NCI-H2227 treated with DMSO at 0.1 percent for 48 hours (cell line): ENCODE measurements at places on chromosomes 6 and 20.
A peak's percentile ranks its signal among the peaks of the same experiment; 100 is the strongest.

DNA sequence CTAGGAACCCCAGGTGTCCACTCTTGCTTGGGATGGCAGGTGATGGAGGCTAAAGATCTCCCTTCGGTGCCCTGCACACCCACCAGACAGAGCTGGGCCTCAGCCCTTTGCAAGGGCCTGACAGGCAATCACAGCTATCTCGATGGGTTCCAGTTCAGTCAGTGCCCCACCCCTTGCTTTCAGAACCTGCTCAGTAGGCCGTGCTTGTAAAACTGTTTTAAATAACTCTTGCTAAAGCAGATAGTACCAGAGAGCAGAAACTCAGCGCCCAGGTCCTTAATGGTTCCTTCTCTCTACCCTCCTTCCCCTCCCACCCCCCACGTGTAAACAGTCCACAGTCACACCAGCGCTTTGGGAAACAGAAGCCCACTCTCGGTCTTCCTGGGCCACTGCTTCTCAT, 39.2 kb downstream of the C6orf132 start:
- DNase-seq = no peak

DNA sequence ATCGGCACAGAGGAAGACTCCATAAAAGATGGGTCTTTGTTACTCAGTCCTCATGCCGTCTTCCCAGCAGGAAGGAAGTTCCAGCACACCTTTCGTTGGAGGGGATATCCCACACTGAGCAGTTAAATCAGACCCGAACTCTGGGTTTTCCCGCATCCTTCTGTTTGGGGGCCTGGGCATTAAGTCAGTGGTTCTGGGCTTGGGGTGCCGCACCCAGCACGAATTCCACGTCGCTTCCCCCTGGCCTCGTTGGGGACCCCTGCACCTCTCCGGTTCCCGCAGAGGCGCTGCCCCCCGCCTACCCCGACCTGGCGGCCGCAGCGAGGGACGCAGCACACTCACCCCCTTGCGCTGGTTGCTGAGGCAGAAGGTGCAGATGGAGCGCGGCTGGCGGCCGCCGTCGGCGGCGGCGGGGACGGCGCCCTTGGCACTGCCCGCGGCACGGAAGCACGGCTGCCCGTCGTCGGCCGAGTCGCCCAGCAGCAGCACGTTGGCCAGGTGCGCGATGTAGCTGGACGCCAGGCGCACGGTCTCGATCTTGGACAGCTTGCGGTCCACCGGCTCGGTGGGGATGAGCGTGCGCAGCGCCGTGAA, 641 bp downstream of the TCF15 start:
- no peak for DNase-seq

- no peak for DNase-seq
Measured at GRCh38 chr6:149084808-149085556, 232.5 kb upstream of the TAB2 start.

GRCh38 chr6:106702046-106702445, 72.7 kb downstream of the QRSL1 start:
- no peak for DNase-seq

DNA sequence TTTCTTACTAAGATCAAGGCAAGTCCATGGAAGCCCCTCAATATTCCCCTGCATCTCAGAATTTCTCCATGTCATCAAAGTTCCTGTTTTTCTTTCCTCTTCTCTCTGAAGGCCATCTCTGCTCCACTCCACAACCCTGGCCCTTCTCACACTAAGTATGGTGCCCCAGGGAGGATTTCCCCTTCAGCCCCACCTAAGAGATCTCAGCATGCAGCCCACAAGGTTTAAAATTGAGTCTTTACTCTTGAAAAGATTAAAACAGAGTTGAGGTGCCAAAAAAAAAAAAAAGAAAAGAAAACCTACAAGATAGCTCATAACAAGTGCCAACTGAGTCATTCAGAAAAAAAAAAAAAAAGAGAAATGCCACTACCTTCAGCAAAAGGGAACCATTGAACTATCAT, 36.5 kb upstream of the TNFAIP3 start:
- DNase-seq = no peak

- DNase-seq = no peak
Measured at GRCh38 chr6:158287047-158287446, 25.2 kb upstream of the TULP4 start.

GRCh38 chr6:6969761-6970223, 138.0 kb upstream of the RREB1 start:
- no peak for DNase-seq

- DNase-seq = peak; percentile 27
Measured at GRCh38 chr20:43448748-43449535, 8.8 kb upstream of the SRSF6 start.

- DNase-seq = no peak
Measured at GRCh38 chr6:32635526-32636123, 1.6 kb upstream of the HLA-DQA1 start.

DNA sequence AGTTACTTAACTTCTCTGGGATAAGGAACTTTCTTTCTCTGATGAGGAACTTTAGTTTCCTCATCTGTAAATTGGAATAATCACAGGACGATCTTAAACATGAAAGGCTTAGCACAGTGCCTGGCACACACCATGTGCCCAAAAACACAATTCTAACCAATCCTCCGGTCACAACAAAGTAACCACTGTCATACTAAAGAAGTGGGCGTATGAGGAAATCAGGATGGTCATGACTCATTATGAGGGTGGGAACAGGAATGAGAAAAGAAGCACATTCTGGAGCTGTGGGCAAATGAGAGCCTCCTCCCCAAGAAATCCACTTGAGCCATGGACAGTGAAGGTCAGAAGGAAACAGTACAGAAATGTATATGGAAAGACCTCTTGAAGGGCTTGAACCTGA, 82.9 kb downstream of the LRFN2 start:
- DNase-seq = no peak

DNA sequence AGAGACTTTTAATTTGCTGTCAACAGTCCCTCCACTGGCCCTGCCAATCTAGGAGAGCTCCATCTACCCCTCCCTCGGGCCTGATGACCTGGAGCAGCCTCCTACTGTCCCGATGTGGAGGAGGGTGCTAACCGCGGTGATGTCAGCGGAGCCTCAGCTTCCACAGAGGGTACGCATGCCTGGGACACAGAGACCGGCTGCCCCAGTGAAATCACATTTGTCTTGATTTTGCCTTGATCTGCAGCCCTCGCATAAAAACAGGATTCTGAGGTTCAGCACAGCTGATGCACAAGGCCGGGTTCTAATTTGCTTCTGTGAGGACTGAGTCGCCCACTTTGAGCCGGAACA, 77.6 kb downstream of the STK35 start:
- no peak for DNase-seq

- DNase-seq = no peak
Measured at GRCh38 chr6:20669571-20670314, 135.5 kb downstream of the CDKAL1 start.

DNA sequence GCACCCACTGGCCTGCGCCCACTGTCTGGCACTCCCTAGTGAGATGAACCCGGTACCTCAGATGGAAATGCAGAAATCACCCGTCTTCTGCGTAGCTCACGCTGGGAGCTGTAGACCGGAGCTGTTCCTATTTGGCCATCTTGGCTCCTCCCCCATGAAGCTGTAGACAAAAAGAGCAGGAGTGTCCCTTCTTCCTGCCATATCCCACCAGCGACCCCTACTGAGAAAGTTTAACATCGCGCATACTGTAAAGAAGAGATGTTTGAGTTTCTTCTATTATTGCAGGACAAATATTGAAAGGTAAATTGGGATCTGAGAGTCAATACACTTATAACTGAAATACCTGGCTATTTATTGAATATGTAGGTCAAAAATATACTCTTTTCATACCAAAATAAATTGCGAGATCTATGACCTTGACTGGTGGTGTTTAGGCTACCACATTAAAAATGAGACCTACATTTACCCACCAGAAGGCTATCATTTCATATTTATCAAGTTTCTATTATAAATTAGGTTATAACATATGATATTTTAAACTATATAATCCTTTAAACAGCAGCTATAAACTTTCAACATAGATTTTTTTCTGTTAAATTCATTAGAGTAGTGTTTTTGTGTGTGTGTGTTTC, 586.3 kb downstream of the HTR1B start:
- no peak for DNase-seq

GRCh38 chr6:136655239-136656014, 105.2 kb upstream of the MAP7 start:
- DNase-seq = peak; percentile 70
